Suppressor macrophage treated with lipopolysaccharide for 4 hours (primary cell): ENCODE measurements at places on chromosomes 7 and 10.

GRCh38 chr10:35426657-35427056, 90.3 kb downstream of the CCNY start:
- DNase-seq = no peak

DNA sequence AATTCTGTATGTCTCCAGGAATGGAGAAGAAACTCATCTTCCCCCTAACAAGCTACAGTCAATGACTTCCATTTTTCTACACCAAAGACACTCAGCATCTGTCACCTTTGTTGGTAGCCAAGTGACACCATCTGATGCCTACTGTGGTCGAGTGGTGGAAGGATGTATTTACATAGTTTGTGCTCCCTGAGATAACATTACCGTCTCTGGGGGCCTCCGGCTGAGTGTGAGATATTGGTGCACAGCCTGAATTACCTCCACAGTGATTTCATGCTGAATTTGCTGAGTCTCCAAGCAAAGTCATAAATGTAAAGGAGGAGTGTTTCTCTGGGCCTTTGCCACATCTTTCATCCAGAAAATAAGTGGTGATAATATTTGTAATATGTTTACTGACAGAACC, 114.0 kb downstream of the GRID1 start:
- DNase-seq = no peak

GRCh38 chr7:157058068-157058467, 47.6 kb upstream of the MNX1 start:
- no peak for DNase-seq

GRCh38 chr7:151374726-151375125, 33.1 kb downstream of the NUB1 start:
- no peak for DNase-seq

- DNase-seq = peak; percentile 29
Measured at GRCh38 chr10:114631666-114632417, 26.2 kb downstream of the ABLIM1 start.

DNA sequence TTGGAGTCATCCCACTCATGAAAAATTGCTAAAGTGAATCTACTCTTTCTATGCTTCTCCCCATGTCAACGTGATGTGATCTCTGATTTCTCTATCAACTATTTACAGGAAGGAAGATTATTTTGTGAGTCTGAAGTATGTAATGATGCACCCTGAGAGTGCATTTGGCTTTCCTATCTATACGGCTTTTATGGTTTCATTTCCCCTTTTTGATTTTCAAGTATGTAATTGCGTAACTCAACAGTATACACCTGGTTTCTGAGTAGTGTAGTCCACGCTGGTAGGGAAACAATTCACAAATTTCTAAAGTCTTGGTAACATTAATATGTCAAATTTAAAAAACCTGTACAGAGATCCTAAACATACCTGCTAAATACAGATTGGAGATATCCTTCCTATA, 194.7 kb upstream of the SEMA3A start:
- no peak for DNase-seq

DNA sequence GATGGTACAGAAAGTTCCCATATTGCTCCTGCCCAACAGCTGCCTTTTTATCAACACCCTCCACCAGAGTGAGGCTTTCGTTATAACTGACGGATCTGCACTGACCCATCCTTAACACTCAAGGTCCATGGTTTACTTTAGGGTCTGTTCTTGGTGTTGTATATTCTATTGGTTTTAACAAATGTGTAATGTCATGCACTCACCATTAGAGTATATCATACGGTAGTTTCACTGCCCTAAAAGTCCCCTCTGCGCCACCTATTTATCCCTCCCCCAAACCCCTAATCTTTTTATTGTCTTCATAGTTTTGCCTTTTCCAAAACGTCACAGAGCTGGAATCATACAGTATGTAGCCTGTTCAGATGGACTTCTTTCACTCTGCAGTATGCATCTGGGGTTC, 102.8 kb upstream of the TNS3 start:
- no peak for DNase-seq

DNA sequence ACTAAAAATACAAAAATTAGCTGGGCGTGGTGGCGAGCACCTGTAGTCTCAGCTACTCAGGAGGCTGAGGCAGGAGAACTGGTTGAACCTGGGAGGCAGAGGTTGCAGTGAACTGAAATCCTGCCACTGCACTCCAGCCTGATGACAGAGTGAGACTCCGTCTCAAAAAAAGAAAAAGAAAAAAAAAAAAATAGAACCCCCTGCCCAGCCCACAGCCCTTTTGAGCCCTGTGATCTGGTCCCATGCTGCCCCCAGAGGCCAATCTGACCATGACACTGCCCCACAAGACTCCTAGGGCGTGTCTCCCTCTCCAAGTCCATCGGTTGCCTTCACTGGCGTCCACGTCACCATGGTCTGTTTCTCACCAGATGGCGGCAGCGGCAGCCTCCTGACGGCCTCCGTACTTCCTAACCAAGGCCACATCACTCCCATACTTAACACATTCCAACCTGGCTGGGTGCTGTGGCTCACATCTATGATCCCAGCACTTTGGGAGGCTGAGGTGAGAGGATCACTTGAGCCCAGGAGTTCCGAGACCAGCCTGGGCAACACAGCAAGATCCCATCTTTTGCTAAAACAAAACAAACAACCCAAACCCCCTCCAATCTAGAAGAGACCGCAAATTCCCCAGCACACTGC, 18.0 kb downstream of the STX1A start:
- peak; percentile 58 for DNase-seq
